CD8-positive, alpha-beta memory T cell (primary cell): ENCODE measurements at places on chromosomes 3 and 15. TPM values are rescaled to one million over a fixed set of nuclear protein-coding genes. Genes with fewer than 3 reads are reported as not detected.

The ERC2 gene
- total RNA-seq, result not detected

- no peak overlapping the region for H3K4me3 ChIP-seq
- DNase-seq, result peak; percentile 12
- H3K4me1 ChIP-seq, result no peaks in the 10 kb centered on the region
- H3K27ac ChIP-seq, result no peak overlapping the region
- peaks cover 6% of the 10 kb centered on the region for H3K27me3 ChIP-seq
Observed at GRCh38 chr3:140898340-140899180, 43.1 kb upstream of the SLC25A36 start.

DNA sequence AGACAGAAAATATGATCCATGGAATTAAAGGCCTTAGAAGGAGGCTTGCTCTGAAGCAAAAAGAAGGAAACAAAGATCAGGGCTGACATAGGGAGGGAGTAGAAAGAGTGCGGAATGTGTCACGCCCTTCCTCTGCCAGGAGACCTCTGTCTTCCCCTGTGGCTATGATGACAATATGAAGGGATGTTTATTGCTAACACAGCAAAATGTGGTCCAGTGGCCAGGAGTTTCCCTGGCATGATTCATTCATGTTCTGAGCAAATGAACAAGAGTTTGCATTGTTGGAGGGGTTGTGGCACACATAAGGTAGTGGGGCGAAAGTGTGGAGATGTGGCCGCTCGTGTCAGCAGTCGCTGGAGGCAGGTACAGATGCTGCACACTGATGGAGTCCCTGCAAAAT is 169.4 kb downstream of the SHQ1 start:
- DNase-seq, result no peak
- H3K4me1 ChIP-seq, result no peaks in the 10 kb centered on the region
- H3K27me3 ChIP-seq, result no peaks in the 10 kb centered on the region
- H3K4me3 ChIP-seq, result no peak overlapping the region
- no peaks in the 10 kb centered on the region for H3K36me3 ChIP-seq
- H3K27ac ChIP-seq, result no peak overlapping the region

GRCh38 chr15:84980196-84981053 is 1.2 kb upstream of the PDE8A start:
- DNase-seq, result peak; percentile 92
- no peaks in the 10 kb centered on the region for H3K27me3 ChIP-seq
- peak overlapping the region; percentile 83 for H3K27ac ChIP-seq
- H3K4me3 ChIP-seq, result peak overlapping the region; percentile 97
- H3K4me1 ChIP-seq, result peaks cover 22% of the 10 kb centered on the region

DNA sequence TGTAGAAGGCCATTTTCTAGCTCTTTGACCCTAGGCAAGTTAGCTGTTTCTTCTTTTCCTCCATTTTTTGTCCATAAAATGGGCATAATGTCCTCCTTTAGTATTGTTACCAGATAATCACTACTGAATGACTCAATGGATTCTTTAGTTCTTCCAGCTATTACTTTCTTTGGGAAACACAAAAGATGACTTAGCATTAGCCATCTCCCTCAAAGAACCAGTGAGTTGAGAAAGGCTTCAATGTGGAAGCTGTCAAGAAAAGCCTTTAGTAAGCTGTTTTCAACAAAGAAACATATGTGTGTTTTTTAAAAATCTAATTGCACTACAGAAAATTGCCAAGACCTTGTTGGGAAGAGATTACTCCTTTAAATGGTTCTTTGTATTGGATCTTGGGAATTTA is 135.7 kb downstream of the SLC9A9 start:
- no peaks in the 10 kb centered on the region for H3K36me3 ChIP-seq
- H3K4me1 ChIP-seq, result no peaks in the 10 kb centered on the region
- H3K4me3 ChIP-seq, result no peak overlapping the region
- H3K27ac ChIP-seq, result no peak overlapping the region
- H3K27me3 ChIP-seq, result no peaks in the 10 kb centered on the region
- no peak for DNase-seq

DNA sequence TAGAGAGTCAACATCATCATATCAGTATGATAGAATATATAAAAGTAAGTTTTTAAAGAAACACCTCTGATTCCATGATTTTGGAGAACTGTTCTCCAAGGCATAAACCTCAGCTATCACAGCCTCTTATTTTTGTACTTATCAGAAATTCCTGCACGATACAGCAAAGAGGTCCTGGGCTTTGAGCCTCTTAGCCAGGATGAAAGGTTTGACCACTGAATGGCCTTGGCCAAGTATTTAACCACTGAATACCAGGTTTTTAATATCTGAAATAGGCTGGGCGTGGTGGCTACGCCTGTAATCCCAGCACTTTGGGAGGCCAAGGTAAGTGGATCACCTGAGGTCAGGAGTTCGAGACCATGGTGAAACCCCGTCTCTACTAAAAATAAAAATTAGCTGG is 1.9 kb upstream of the FAM174B start:
- H3K36me3 ChIP-seq, result no peaks in the 10 kb centered on the region
- H3K4me3 ChIP-seq, result no peak overlapping the region
- H3K4me1 ChIP-seq, result no peaks in the 10 kb centered on the region
- no peak overlapping the region for H3K27ac ChIP-seq

The GOLGA8O gene
- not detected for total RNA-seq

GRCh38 chr3:19103510-19103909 is 44.8 kb upstream of the KCNH8 start:
- no peaks in the 10 kb centered on the region for H3K4me1 ChIP-seq
- no peaks in the 10 kb centered on the region for H3K27me3 ChIP-seq
- H3K4me3 ChIP-seq, result no peak overlapping the region
- no peaks in the 10 kb centered on the region for H3K36me3 ChIP-seq
- no peak for DNase-seq
- H3K27ac ChIP-seq, result no peak overlapping the region

DNA sequence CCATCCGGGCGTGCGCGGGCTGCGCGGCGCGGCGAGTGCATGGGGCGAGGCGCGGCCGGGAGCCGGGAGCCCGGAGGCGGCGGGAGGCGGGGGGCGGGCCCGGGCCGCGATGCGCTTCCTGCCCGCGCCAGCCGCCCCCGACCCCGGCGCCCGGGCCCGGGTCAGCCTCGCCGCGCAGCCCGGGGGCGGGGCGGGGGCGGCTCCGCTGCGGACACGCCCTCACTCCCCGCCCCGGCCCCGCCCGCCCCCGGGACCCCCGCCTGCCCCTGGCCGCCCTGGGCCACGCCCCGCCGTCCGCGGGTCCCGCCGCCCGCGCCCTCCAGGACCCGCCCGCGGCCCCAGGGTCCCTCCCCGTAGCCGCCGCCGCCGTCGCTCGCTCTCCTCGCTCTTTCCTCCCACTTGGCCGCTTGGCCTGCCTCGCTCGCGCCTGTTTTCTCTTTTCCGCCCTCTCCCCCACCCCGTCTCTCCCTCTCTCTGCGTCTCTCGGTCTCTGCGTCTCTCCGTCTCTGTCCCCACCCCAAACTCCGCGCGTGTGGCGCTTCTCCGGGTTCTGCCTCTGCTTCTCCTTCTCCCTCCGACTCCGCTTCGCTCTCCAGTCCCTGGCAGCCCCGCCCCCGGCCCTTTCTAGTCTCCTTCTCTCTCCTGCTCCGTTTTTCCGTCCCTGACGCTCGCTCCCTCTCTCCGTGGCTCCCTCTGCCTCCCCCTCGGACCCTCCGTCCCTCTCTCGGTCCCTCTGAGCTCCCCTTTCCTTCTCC is at the start of gene PLXND1:
TSS of gene PLXND1 (minus strand) at position 41 of the 755 bp plus-strand sequence. CDS start at position 4, 37 bp downstream.
- peak within 1 kb of the TSS; percentile 47 for H3K4me3 ChIP-seq
- no peaks in the 10 kb centered on the region for H3K36me3 ChIP-seq
- H3K27me3 ChIP-seq, result no peaks in the 10 kb centered on the region
- H3K27ac ChIP-seq, result peak within 1 kb of the TSS; percentile 24
- peaks cover 4% of the 10 kb centered on the region for H3K4me1 ChIP-seq

GRCh38 chr3:59142556-59142955 is 92.7 kb upstream of the CFAP20DC start:
- DNase-seq, result no peak
- H3K4me1 ChIP-seq, result no peaks in the 10 kb centered on the region
- no peak overlapping the region for H3K4me3 ChIP-seq
- H3K27ac ChIP-seq, result no peak overlapping the region
- H3K36me3 ChIP-seq, result no peaks in the 10 kb centered on the region
